ENCODE measurements at places on chromosomes 7 and 10.

DNA sequence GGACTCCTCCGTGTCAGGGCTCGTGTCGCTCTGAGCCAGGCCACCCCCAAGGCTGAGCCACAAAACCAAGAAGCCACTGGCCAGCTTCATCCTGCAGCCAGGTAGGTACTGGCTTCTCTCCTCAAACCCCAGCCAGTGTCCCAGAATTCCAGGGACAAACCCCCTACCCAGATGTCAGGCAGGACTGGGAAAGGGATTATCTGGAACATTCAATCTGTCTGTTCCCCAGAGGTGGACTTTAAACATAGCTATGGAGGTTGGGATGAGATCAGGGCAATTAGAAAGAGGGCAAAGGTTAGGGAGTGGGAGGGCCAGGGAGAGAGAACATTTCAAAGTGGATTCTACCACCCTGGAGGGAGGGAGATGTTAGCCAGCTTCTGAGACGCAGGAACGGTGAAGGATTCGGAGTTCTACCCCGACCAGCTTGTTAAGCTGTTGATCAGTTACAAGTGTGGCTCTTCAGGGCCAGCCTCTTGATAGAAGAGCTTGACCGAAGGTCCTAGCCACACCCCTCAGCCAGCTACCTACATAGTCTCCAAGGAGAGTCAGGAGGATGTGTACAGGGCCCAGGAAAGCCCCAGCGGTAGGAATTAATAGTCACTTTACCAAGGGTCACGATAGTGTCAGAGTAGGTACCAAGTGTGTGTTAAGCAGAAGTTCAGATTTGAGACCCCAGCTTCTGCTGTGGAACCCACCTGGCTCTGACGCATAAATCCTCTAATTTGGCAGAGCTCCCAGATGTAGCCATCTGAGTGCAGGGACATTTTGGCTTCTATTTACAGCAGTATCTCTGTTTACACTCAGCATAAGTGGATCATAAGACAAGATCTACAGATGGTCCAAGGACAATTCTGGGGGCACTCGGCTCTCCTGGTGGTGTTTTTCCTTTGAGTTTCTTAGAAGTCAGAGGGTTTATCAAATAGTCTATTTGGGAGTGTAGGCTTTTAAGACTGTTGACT, at the start of gene PLA2G12B:
TSS of gene PLA2G12B (minus strand) at position 211 of the 959 bp plus-strand sequence. CDS start at position 90, 121 bp downstream.
- no peak for DNase-seq

GRCh38 chr7:25562673-25563182, 334.4 kb upstream of the NPVF start:
- DNase-seq = no peak

- no peak for DNase-seq
Observed at GRCh38 chr7:105011141-105011830, 2.7 kb upstream of the KMT2E start.

DNA sequence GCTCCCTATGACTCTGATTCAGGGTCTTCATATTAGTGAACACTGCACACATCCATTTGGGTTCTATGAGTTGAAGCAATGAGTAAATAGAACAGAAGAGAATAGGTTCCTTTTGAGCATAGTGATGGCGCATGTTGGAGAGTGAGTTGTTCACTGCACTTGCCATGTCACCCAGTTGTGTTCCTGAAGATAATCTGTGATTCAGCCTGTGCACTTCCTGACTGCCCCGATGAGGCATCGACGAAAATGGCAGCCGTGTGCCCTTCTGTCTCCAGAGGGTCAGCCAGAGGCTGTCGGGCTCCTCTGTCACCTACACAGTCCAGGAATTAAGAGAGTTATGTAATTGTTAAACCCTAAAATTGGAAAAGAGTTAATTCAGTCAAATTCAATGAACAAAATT, 94.7 kb downstream of the GALNT11 start:
- DNase-seq = no peak

GRCh38 chr10:5999440-6000165, 22.3 kb upstream of the IL15RA start:
- no peak for DNase-seq

DNA sequence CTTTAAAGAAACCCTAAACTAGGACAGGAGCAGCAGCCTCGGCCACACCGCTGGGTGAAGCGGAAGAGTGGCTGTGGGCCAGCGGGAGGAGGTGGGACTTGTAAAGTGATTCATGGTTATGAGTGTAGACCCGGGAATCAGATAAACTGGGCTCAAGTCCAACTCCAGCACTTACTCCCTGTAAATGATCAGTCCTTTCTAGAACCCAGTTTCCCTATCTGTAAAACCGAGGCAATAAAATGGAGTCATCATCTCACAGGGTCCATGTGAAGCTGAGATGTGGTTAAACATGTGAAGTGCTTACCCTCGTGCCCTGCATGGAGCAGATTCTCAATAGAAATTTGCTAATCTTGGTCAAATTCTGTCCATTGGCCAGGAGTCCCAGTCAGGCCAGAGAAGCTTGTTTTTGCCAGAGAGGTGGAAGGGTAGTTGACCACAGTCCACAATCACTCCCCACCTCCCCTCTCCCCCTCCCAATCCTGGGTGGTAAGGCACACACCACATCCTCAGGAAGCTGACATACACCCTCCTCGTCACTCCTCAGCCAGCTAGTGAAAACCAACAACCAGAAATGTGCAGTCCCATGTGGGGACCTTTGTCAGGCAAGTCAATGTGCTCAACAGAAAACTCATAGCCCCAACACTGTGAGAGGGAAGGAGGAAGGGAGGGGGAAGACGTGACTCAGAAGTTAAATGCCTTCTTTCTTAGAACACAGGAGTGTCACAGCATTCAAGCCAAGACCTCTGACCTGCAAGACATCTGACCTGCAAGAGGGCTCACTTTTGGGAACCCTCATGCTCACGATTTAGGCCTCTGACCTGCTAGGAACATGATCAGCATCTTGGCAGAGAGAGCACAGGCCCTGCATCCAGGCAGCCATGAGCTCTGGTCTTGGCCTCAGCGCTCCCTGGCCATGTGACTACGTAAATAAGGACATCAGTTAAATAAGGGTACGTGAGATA, 145.1 kb downstream of the PLXNA4 start:
- DNase-seq = no peak

DNA sequence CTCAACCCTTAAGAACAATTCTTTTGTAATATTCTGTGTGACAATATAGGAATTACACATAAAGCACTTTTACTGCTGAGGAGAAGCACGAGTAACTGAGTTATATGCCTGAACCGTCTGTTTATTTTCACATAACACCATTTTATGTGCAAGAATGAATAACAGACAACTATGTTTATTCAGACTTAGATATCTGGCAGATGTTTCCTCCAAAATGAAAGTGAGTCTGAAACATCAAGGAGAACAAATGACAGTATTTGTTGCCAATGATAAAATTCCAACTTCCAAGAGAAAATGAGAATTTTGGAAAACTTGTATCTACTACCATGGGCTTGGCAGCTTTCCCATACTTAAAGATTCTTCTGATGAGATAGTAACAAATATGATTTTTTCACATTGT, 51.4 kb downstream of the DNMBP start:
- no peak for DNase-seq

DNA sequence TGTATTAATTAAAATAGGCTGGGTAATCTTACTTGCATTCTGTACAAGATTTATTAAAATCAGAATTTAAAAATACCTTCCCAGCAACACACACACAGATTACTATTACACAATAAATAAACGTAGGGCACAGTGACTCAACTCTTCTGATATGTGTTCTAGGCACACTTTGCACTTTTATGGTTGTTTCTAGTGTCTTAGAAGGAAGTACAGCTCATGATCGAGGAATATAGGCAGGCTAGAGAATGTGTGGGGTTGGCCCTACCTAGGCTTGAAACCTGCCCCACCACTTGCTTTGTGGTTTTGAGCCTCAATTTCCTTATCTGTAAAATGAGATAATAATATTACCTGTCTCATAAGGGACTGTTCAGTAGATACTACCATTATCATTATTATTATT, 30.5 kb downstream of the ARMC3 start:
- no peak for DNase-seq

DNA sequence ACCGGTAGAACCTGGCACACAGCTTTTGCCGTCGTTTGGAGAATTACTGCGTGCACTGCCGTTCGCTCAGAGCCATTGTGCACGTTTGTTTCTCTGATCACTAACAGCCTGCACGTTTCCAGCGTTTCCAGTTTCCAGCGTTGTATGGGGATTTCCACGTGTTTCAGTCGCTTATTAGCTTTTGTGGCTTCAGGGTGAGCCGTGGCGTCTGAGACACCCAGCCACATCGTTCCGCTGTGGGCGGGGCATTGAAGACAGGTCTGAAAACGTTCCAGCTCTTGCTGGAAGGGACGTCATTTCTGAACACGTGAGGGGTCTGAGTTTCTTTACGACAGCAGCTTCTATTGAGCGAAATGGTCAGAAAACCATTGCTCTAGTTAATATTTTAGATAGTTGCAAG, 164.8 kb downstream of the DNAJB6 start:
- no peak for DNase-seq

DNA sequence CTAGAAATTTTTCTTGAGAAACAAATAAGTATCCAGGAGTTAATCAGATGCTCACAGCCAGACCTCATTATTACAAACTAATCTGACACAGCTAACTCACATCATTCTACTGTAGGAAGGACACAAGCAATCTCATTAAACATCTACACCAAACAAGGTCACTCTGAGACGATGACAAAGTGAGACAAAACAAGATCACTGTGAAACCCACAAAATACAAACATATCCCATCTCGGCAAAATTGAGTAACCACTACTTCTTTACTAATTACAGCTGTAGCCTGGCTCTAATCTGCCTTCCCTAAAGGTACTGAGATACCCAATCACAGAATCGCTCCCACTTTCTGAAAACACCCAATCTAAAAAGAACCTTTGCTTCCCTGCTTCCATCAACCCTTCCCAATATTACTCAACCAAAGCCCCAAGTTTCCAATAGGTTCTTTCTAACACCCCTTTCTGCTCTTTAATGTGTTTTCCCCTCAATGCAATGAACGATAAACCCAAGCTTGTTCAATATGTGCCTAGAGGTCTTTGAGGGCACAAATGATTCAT, 26.9 kb downstream of the CCDC6 start:
- DNase-seq = no peak

DNA sequence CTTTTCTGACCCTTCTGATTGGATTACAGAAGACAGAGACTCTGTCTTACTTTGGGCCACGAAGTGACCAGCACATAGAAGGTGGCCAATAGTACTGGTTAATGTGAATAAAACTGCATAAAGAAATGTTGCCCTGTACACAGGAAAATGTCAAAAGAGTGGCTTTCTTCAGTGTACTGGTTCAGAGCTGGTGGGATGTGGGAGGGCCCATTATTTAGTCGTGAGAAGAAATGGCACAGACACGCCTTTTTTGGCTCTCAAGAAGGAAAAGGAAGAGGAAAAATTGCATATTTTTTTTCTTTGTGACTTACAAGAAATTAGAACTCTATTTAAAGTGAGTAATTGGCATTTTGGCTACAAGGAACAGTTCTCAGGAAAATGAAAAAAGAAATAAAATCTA, 129.7 kb downstream of the DGKI start:
- no peak for DNase-seq

GRCh38 chr7:76155938-76156337, 45.8 kb upstream of the SRRM3 start:
- no peak for DNase-seq

DNA sequence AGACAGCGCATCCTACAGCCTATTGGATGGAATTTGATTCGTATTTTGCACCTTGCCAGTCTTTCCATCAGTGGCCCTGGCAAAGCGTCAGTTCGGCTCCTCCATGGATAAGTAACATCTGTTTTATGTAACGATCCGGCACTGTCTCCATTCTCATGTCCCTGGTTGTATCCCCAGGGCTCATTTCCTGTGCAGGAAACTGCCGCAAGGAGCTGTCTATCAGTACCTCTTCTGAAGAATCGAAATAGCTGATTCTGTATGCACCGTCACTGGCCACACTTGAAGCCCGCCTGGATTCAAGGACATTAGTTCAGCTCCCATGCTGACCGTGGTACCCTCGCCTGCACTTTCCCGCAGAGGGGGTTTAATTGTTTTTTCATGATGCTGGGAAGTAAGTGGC, 53.1 kb upstream of the NPS start:
- no peak for DNase-seq

DNA sequence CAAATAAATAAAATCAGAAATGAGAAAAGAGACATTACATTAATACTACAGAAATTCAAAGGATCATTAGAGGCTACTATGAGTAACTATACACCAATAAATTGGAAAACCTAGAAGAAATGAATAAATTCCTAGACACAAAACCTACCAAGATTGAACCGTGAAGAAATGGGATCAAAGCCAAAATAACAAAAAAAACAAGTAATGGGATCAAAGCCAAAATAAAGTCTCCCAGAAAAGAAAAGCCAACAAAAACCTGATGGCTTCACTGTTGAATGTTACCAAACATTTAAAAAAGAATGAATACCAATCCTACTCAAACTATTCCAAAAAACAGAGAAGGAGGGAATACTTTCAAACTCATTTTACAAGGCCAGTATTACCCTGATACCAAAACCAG, 20.0 kb downstream of the GSDME start:
- no peak for DNase-seq

DNA sequence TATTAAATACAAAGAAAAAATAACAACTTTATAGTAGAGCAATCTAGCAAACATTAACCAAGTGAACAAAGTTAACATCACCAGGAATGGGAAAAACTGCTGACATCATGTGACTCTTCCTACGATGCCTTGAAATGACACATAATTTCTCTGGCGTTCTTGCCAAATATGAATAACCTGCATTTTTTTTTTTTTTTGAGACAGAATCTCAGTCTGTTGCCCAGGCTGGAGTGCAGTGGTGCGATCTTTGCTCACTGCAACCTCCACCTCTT, 126.5 kb upstream of the VKORC1L1 start:
- no peak for DNase-seq

DNA sequence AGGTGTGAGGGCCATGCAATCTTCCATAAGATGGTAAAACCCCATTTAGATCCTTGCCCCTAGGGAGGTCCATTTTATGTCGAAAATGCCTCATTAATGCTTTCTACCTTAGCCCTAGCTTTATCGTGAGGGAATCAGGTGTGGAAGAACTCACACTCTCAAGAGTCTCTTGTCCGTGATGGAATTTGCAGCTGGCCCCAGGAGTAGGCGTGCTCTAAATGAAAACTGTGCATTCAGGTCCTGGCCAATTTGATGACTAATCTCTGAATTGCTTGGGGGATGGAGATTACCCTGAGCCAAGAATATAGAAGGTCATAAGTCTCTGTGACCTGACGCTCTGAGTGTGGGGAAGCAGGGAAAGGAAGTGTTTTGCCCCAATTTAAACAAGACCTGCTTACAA, 6.6 kb downstream of the C10orf90 start:
- DNase-seq = no peak

- DNase-seq = no peak
Observed at GRCh38 chr7:78063758-78064157, 265.2 kb downstream of the PHTF2 start.

Data from stimulated activated CD8-positive, alpha-beta memory T cell treated with anti-CD3 and anti-CD28 coated beads, Interleukin-7, amount 100 ng/mL, for 24 hours (primary cell).